Hypothalamus (tissue), 51 donors: ENCODE measurements at places on chromosomes 7 and 10.

DNA sequence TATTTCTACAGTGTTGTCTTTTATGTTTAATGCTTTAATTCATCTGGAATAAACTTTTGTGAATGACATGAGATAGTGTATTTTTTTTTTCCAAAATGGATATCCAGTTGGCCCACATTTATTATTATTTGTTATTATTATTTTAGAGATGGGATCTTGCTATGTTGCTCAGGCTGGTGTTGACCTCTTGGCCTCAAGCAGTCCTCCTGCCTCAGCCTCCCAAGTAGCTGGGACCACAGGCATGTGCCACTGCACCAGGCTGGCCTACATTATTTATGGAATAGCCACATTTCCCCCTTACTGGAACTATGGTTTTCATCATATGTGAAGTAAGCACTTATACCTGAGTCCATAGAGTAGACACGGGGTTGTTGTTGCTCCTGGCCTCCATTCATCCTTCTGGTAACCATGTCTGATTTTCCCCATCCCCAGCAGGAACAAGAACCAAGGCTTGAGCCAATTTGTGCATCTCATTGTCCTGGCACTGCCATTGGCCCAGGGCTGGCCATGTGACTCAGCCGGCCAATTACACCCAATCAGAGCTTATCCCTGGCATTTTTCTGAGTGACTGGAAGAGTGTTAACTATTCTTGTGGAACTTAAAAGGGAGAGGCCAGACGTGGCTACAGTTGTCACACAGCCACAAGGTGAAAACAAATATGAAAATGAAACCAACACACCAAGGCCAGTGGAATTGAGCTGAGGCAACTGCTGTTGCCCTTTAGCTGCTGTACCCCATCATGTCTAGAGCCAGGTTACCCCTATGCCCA is 23.1 kb downstream of the PRF1 start:
- DNase-seq: no peak

GRCh38 chr7:40848541-40849221 is 713.9 kb downstream of the SUGCT start:
- no peak for DNase-seq

DNA sequence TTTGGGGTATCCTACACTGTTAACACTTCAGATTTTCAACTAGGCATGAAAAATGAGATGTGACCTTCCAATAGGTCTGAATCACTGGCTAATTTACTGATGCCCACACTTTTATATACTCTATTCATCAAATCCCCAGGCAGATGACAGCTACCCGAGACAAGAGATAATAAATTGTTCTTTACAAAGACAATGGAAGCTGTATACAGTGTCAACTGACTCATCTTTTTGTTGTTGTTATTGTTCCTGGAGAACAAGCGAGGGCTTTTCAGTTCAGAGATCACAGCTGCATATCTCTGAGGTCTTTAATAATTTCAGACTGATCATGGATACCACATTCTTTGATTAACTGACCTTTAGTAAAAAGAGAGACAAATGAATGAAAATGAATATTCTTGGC is 228.9 kb downstream of the SDHAF3 start:
- DNase-seq: no peak

DNA sequence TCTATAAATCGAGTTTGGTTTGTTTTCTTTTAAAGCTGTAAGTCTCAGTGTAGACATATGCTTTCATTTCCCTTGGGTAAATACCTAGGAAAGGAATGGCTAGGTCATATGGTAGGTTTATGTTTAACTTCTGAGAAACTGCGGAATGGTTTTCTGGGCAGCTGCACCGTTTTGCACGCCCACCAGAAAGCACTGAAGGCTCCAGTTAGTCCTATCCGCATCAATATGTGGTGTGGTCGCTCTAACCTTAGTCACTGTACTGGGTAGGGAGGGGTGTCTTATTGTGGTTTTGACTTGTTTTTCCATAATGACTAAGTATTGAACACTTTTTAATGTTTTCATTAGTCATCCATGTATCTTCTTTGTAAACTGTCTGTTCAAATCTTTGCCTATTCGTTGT is 279.5 kb upstream of the AKR1E2 start:
- DNase-seq: no peak

DNA sequence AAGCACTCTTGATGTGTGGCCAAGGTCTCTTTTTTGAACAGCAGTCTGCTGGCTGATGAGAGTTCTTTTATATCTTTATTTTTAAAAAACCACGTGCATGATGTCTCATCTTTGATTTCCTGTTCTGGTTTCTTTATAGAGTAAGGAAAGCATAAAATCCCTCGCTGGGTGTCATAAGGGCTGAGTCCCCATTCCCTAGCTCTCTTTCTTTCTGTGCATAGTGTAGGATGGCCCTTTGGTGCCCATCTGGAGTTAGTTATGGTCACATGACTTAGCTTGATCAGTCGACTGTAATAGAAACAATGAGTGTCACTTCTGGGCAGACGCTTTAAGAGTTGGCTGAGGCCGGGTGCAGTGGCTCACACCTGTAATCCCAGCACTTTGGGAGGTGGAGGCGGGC is 38.5 kb downstream of the GHRHR start:
- no peak for DNase-seq

DNA sequence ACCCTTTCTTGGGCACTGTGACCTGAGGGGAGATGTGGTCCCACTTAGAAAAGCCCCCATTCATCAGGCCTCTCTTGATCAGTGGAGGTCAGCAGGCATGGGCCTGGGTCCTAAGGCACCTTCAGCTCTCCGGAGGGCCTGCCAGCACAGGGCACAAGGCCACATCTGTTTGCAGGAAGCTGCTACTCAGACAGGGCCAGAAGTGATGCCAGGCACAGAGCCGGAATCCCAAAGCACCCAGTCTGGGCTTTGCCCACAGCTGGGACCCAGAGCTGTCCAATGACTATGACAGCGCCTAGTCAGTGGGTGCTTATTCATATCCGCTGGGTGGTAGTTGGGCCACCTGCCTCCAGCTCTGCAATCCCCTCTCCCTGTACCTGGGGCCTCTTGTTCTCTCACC is 63.2 kb upstream of the ELN start:
- no peak for DNase-seq

DNA sequence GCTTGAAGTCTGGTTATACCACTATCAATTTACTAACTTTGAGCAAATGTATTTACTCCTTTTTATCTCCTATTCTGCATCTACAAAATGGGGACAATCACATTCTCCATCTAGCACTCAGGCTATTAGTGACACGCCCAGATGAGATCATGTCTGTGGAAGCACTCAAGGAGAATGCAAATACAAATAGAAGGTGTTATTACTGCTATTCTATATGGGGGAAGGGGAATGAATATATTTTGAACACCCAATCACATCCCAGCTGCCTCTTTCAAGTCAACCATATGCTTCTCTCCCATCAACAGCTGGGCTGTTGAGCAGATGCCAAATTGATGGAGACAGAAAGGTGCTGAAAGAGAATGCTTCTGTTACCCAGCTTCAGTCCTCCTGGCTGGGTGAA is 23.5 kb downstream of the SGMS1 start:
- DNase-seq: no peak

DNA sequence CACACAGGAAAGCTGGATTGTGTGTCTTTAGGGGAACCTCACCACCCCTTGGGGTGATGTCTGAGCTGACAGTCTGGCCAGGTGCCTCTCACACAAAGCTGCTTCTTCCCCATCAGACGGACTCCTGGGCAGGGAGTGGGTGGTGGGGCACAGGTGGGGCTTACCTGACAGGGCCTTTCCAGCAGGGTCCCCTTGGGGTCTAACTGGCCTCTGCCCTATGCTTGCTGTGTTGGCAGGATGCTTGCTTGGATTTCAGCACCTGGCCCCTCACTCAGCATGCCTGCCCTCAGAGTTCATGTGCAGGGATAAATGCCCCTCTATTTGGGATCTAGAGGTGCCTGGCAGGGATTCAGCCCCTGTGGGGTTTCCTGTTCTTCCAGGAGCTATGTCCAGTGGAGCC is 496.9 kb upstream of the ZMIZ1 start:
- no peak for DNase-seq

GRCh38 chr7:40915071-40915470 is 780.3 kb downstream of the SUGCT start:
- DNase-seq: no peak
